ENCODE measurements at places on chromosomes 13 and 19. TPM values are rescaled to one million over a fixed set of nuclear protein-coding genes. Genes with fewer than 3 reads are reported as not detected.

Gene BRSK1
- 5.4 TPM for total RNA-seq

Gene OR7D2
- total RNA-seq: not detected

Gene CDC42EP5
- total RNA-seq: not detected

Gene DZIP1
- 13.6 TPM for total RNA-seq

Gene SELENOV
- not detected for total RNA-seq

Gene CAMSAP3
- total RNA-seq: 3.1 TPM

Gene PLK5
- total RNA-seq: not detected

Gene HS6ST3
- not detected for total RNA-seq

Gene CGB3
- not detected for total RNA-seq

Gene TUBA3C
- total RNA-seq: not detected

Gene GPR4
- total RNA-seq: 0.12 TPM

Gene IGFL1
- 2.5 TPM for total RNA-seq

Gene KIR2DL4
- total RNA-seq: not detected

Gene DOHH
- total RNA-seq: 18.1 TPM

Gene U2AF2
- total RNA-seq: 299 TPM

Gene RETN
- total RNA-seq: not detected

Gene ZNF230
- total RNA-seq: 2.7 TPM

Gene ATXN8OS
- total RNA-seq: not detected

Gene VSTM2B
- total RNA-seq: 0.09 TPM

Gene LATS2
- total RNA-seq: 8.0 TPM

Gene KLHL1
- total RNA-seq: not detected

Gene HTR2A
- not detected for total RNA-seq

Gene TNFRSF19
- 3.2 TPM for total RNA-seq

Gene ATP4A
- total RNA-seq: not detected

Gene PGLYRP2
- total RNA-seq: not detected

Gene PODNL1
- 1.1 TPM for total RNA-seq

Gene PSG6
- total RNA-seq: not detected

Gene OVOL3
- total RNA-seq: 0.15 TPM
